BE2C (cell line): ENCODE measurements at places on chromosomes 6 and 20.

- DNase-seq, result no peak
Observed at GRCh38 chr20:7199861-7200260, 432.4 kb downstream of the BMP2 start.

- DNase-seq, result no peak
Observed at GRCh38 chr6:63887002-63887751, 251.6 kb downstream of the PHF3 start.

- DNase-seq, result no peak
Observed at GRCh38 chr6:20681243-20681684, 147.0 kb downstream of the CDKAL1 start.

DNA sequence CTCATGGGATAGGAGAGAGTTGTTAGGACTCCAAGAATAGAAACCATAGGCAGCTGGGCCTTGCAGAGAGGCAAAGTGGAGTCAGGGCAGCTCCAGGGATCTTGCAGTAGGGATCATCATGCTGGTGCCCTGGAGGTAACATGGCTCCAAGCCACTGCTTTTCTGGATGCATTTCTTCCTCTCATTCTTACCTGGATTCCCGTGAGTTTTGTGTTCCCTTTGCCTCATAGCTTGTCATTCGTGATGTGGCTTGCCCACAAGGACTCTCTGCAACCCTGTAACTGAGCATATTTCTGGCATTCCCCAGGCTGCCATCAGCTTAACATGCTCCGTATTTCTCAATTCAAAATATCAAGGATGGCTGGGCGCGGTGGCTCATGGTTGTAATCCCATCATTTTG lies 5.3 kb downstream of the NHLRC1 start:
- DNase-seq, result no peak

- no peak for DNase-seq
Observed at GRCh38 chr6:19181211-19181610, 656.0 kb upstream of the ID4 start.

GRCh38 chr6:11754625-11755271 lies 23.9 kb downstream of the ADTRP start:
- DNase-seq, result no peak

- no peak for DNase-seq
Observed at GRCh38 chr6:167647306-167647705, 179.4 kb upstream of the AFDN start.

- no peak for DNase-seq
Observed at GRCh38 chr6:149905371-149905910, 7.5 kb upstream of the RAET1E start.

DNA sequence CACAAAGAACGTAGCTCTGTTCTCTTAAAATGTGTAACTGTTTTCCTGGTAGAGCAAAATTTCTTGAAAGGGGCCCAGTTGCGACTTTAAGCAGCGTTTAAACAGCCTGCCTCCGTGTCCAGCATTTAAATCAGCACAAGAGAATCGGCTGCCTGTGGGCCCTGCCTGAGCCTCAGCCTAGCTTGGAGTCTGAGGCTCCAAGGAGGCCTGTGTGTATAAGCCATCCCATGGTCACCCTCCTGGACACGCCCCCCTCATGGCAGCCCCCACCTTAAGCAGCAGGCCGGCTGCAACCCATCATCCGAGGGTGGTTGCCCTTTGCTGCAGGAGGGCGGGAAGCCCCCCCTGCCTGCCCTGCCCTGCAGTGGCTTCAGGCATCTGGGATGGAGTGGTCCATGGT lies 18.9 kb downstream of the SDCBP2 start:
- DNase-seq, result no peak

- DNase-seq, result no peak
Observed at GRCh38 chr6:33410711-33411631, at the start of gene PHF1. Gene PHF1 (plus strand): TSS chr6:33411014. CDS start chr6:33412264, 1,250 bp downstream.

DNA sequence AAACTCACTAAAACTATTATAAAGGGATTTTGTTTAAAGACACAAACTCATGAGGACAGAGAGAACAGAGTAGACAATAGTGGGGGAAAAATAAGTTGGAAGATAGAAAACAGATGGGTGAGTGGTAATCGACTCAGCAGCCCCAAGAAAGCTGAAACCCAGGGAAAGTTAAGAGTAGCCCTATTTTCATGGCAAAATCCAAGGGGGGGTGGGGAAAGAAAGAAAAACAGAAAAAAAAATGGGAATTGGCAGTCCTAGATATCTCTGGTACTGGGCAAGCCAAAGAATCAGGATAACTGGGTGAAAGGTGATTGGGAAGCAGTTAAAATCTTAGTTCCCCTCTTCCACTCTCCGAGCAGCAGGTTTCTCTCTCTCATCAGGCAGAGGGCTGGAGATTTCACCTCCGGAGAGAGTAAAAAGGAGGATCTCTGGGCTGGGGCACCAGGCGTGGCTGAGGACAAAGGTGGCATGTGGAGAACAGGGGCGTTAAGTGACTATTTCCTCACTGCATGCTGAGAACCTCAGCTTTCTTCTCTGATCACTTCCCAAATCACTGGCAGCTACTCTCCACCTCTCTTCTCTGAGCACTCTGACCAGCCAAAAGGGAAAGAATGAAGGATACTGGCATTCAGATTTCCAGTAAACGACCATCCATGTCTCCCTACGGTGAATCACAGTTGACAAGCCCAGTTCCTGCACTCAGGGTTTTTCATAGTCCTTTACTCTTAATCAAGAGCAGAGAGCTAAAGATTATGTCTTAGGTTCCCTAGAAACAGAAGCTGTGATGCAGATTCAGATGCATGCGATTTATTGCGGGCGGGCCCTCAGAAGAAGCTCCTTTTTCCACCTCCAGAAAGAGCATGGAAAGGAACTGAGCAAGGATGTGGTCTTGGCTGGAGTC lies 7.3 kb upstream of the RNF24 start:
- no peak for DNase-seq

- DNase-seq, result peak; percentile 29
Observed at GRCh38 chr20:56630086-56630493, 984 bp downstream of the TFAP2C start.

DNA sequence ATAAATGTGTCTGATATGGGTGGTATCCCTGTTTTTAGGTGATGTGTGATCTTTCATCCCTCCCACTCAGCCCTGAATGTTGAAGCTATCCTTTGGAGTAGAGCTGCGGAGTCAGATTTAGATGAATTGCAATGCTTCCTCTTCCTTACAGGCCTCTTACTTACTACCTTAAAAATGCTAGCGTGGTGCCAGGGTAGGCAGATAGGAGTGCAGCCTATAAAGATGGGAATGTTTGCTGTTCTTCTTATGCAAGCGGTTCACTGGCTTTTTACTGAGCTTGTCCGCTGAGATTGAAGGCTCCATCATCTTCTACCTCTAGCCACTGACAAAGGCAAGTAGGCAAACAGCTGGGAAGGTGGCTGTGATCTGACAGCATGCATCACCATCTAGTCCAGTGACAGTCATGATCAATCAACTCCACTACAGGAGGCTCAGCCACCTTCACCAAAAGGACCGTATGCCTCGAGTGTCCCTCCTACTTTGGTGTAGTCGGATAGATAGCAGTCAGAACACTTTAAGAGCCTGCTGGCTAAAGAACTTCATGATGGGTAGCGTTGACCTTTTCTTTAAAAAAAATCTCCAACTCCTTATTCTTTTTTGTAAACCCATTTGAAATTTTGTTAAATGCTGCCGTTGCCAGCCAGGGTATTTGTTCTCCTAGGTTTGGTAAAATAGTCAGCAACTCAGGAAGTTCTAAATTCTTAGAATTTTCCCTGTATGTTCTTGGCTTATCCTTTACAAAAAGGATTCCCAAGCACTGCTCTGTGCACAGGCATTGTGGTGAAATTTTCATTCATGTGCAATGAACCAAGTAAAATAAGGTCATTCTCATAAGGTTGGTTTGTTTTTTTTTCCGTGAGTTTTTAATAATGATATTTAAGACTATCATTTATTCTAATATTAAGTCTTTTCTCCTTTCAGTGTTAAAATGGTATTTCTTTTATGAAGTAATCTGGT lies 169.6 kb downstream of the MTHFD1L start:
- DNase-seq, result no peak

GRCh38 chr6:134575221-134575620 lies 257.3 kb upstream of the SGK1 start:
- no peak for DNase-seq

DNA sequence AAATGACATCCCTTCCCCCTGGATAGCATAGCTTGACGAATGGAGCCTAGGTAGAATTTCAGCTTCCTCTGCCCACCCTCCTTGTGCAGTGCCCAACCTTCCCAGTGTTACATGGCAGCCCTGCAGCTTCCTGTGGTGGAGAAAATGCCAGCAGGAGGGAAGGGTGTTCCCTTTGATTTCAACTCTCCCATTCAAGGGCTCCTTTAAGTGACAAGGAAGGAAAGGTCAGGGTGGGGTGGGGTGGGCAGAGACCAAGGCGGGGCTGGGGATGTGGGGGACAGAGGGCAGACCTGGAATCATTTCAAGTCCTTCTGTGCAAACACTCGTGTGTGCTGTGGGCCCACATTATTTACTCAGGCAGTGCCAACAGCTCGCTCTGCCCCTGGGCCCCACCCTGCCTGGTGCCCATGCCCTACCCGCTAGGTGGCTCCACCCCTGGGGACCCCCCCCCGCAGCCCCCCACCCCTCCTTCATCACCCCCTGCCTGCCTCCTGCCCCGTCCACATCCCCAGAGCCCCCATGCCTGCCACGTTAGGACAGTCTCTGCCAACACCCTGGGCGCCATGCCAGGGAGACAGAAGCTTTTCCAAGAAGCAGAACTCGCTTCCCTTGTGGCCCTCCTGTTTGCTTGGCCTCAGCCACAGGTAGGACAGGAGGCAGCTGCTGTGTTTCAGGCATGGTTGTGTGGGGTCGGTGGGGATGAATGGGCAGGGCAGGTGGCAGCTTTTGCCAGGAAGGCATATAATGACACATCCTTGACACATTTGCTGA lies 9.4 kb downstream of the SPDEF start:
- DNase-seq, result peak; percentile 44

- no peak for DNase-seq
Observed at GRCh38 chr20:46740214-46740609, 30.8 kb downstream of the SLC2A10 start.

DNA sequence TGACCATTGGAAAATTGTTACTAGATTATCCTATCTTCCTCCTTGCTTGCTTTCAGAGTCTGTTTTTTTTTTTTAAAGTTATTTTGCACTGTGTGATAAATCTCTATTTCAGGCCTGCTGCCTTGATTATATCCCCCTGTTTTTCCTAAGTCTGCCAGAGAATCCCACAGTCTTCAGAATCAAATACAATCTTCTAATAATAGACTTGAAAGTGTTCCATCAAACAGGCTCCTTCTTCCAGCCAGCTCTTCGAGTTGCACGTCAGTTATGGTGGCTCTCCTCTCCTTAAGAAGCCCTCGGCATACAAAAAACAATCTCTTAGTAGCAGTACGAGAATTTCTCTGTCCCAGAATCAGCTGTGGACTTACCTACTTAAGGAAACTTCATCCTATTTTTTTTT lies 92.9 kb upstream of the NOX3 start:
- DNase-seq, result no peak

DNA sequence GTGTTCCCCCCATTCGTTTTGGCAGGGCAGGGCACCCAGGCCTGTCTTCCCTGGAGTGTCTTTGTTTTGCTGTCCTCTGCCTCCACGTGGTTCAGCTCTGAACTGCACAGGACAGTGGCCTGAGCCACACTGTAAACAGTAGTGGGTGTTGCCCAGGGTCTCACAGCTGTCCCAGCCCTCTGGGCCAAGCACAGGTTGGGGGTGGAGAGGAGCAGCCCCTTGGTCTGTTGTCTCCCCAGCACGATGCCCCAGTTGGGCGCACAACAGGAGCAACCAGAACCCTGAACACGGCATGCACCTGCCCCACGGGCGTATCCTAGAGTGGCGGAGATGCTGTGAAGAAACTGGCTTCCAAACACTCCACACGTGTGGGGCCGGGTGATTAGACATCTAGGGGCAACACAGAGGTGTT lies 14.4 kb downstream of the CCDC167 start:
- DNase-seq, result peak; percentile 54

DNA sequence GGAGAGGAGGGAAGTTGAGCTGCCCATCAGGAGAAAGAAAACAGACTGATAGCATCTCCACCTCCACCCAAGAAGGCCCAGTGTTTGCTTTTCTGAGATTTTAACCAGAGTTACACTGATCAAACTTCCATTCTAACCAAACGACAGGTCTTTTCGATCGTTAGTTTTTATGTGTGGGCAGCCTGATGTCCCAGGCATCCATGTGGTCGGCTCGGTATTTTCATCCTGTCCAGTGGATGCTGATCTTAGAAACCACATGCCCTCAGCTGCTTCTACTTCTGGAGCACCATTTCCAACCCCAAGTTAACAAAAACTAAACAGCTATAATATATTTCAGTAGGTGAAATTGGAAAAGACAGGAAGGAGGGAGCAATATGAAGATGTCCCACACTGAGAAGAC lies 536.8 kb upstream of the JAG1 start:
- no peak for DNase-seq

GRCh38 chr20:45792317-45793118 lies 764 bp downstream of the DNTTIP1 start:
- no peak for DNase-seq

DNA sequence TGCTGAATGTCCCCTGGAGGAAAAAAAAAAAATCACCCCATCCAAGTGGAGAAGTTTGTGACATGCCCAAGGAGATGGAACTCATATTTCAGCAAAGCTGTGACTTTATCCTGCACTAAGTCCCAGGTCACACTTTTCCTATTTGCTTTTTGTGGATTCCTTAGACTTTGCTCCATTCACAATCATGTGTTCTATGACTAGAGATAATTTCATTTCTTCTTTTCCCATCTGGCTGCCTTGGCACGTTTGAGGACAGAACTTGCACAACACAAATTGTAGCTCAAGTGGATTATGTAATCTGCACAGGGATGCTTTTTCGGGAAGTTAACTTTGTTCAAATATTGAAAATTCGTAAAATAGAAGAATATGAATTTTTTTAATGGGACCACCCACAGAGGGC lies 100.7 kb upstream of the PTPN1 start:
- no peak for DNase-seq

GRCh38 chr20:50450881-50451752 lies 59.1 kb upstream of the PTPN1 start:
- DNase-seq, result no peak

DNA sequence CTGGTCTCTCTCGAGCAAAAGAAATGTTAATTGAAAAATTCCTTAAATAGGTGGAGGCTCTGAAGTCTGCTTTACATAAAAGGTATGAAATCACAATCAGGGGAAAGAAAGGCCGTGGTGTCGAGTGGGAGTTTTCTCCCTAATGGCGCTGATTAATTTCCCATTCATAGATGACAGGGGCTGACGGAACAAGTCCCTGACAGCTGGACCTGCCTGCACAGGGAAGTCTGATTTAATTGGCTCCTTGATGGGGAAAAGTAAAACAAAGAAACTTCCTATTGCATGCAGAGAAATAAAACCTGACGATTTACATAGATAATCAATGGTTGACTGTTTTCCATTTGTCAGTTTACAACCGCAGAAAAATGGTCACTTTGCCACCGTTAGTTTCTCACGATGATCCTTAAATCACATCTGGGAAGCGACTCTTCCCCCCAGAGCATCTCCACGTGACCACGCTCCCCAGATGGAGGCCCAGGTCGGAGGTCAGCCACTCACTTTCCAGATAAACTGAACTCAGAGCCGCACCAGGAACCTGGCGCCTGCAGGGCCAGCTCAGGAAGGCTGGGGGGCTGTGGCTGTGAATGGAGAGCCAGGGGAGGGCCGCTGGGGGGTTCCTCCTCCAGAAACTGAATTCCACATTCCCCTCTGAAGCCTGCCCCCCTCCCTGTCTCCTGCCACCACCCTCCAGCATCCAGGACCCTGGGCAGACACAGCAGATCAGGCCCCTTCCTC lies 55.3 kb downstream of the DLL1 start:
- no peak for DNase-seq
